NCI-H2171 treated with DMSO at 0.1 percent for 48 hours (cell line): ENCODE measurements at places on chromosomes 11 and 22.

- no peak for DNase-seq
Measured at GRCh38 chr11:67486481-67487195, 3.8 kb downstream of the AIP start.

GRCh38 chr11:132590554-132590953 is 941.7 kb downstream of the OPCML start:
- no peak for DNase-seq

DNA sequence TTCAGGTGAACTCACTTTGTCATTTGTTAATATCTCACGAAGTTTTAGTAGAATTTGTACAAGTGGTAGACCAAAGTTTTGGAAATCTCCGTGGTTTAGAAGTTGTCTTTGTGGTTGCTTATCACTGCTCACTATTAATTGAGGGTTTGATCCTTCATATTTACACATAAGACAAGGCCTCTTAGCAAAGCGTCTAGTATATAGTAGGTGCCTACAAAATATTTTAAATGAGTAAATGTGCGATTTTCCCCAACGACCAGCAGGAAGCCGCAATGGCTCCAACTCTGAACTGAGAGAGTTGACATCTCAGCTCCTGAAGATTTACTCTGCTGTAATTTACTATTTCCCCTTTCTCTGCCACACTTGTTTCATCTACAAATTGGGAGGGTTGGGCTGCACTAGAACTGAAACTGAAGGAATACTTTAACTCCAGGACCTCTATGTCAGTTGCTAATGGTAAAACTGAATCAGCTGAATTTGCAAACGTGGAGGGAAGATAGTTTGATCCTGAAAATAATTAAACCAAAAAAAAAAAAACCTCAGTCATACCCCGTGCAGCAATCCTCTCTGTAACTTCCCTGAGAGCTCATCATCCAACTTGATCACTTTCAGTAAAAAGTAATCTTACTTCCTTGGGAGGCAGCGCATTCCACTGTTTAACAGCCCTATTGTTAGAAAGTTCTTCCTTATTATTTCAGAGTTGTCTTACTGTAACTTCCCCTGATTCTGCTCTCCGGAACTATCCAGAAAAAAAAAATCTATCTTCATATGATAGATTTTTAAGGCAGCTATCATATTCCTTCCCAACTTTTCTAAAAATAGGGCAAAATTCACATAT is 1.3 kb upstream of the SBF2 start:
- no peak for DNase-seq

GRCh38 chr11:45187375-45187774 is 40.9 kb downstream of the PRDM11 start:
- DNase-seq = no peak

- DNase-seq = no peak
Measured at GRCh38 chr11:5277807-5278382, 8.2 kb upstream of the HBE1 start.

DNA sequence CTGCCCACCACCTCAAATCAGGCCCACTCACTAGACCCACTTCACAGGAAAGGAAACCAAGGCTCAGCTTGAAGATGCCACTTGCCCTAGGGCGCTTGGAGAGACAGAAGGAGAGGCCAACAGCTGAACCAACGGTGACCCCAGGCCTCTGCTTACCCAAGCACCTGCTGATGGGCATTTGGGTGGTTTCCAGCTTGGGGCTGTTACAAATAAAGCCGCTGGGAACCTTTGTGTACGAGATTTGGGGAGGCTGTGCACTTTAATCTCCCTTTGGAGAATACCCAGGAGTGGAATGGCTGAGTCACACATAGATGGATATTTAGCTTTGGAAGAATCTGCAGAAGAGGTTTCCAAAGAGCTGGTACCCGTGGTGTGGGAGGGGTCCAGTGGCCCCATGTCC is 50.9 kb upstream of the LINC01488 start:
- DNase-seq = no peak

- DNase-seq = no peak
Measured at GRCh38 chr11:6911948-6912347, 8.9 kb upstream of the OR2D3 start.

GRCh38 chr11:33624083-33624482 is 76.5 kb downstream of the C11orf91 start:
- peak; percentile 39 for DNase-seq

- DNase-seq = no peak
Measured at GRCh38 chr22:46002757-46003270, 25.9 kb upstream of the WNT7B start.

DNA sequence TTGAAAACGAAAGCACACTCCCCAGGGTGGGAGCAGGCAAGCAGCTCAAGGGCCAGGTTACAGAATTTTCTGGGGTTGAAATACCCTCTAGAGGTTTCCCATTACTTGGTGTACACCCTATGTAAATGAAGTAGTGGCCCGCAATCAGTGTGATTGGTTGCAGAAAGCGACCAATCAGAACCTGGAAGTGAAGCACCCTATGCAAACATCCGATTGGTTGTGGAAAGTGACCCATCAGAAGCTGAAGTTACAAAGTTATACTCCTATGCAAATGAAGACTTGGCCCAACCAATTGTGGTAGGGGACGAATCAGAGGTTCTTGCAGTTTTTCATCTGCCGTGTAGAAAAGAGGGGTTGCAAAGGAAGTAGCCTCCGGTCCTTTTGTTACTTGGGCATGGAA is 19.2 kb downstream of the PRR5 start:
- DNase-seq = no peak

- no peak for DNase-seq
Measured at GRCh38 chr11:113521737-113522517, 46.7 kb upstream of the DRD2 start.

- DNase-seq = no peak
Measured at GRCh38 chr22:24271386-24271854, 789 bp downstream of the SPECC1L start.

GRCh38 chr11:20397281-20397680 is 9.8 kb downstream of the PRMT3 start:
- DNase-seq = peak; percentile 37

GRCh38 chr11:12813371-12814225 is 139.4 kb downstream of the TEAD1 start:
- DNase-seq = no peak

GRCh38 chr11:33040033-33040861 is 875 bp downstream of the TCP11L1 start:
- DNase-seq = peak; percentile 74

DNA sequence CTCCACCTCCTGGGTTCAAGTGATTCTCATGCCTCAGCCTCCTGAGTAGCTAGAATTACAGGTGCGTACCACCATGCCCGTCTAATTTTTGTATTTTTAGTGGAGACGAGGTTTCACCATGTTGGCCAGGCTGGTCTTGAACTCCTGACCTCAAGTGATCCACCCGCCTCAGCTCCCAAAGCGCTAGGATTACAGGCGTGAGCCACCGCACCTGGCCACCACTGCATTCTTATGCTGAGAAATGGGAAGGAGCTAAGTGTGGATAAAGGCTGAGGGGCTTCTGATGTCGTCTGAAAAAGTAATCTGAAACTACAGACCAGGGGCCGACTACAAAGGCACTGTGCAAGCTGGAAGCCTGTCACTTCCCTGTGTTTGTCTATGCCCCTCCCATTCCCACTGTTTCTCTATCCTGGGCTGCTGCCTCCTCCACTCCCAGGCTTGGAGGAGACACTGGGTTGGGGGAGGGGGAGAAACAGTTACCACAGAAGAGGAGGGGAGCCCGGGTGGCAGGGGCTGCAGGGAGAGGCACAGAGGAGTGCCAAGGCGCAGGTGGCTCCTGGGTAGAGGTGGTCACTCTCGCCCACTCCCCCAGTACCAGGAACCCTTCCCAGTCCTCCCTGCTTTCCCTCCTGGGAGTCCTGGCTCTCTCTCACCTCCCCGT is 2.9 kb upstream of the MTA2 start:
- DNase-seq = no peak

GRCh38 chr22:30158744-30159500 is 78.7 kb downstream of the HORMAD2 start:
- DNase-seq = no peak

GRCh38 chr11:120040151-120040840 is 97.6 kb downstream of the TRIM29 start:
- DNase-seq = peak; percentile 16

GRCh38 chr11:19866521-19866920 is 153.9 kb downstream of the NAV2 start:
- DNase-seq = no peak

DNA sequence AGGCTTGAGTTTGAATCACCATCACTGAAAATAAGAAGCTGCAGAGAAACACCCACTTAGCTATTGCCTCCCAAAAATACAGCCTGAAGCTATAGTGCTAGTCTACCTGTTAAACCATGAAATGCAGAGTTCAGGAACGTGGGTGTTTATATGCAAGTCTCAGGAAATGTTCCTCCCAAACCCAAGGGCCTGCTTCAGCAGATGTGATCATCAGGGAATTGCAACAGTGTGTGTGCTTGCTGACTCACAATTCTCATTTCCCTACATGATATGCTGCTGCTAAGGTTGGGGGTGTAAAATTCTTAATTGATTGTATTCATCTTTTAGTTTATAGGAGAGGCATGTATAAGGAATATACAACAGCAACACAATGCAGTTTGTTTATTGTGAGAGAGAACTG is 49.6 kb downstream of the NUP98 start:
- no peak for DNase-seq

DNA sequence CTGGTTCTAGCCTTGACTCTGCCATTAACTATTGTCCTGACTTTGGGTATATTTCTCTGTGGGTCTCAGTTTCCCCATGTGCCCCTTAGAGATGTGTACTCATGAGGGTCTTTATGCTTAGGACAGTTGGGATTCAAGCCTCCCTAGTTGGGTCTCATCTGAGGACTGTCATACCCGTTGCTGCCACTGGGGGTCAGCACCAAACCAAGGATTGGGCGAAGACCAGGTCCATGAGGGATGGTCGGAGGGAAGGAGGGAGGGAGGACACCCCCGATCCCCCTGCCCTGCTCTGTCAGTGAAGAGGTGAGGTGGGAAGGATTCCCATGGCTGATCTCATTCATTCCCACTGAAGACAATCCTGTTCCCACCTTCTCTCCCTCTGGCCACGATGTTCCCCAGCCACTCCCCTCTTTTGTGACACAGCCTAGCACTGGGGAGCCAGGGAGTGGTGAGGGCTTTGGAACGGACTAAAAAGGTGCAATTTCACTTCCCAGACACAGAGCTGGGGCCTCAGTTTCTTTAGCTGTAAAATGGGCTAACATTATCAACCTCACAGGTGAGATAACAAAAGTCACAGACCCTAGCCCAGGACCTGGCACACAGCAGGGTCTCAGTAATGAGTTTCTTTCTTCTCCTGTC is 12.4 kb upstream of the KLHL35 start:
- no peak for DNase-seq

DNA sequence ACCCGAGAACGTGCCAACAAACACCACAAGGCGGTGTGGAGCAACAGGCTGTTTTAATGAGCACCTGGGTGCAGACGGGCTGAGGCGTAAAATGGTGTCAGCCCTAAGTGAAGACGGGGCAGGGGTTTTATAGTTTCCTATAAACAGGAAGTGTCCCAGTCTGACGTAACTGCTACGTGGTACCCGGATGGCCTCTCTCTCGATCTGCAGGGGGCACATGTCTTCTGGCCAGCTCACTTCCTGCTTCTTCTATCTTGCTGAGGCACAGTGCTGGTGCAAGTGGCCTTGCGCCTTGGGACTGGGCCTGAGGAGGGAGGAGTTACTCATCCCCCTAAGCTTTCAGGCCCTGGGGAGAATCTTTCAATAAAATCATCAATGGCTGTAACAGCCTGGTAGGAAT is 20.9 kb downstream of the OOSP3 start:
- no peak for DNase-seq

GRCh38 chr11:11476971-11477645 is 124.1 kb upstream of the CSNK2A3 start:
- peak; percentile 88 for DNase-seq

DNA sequence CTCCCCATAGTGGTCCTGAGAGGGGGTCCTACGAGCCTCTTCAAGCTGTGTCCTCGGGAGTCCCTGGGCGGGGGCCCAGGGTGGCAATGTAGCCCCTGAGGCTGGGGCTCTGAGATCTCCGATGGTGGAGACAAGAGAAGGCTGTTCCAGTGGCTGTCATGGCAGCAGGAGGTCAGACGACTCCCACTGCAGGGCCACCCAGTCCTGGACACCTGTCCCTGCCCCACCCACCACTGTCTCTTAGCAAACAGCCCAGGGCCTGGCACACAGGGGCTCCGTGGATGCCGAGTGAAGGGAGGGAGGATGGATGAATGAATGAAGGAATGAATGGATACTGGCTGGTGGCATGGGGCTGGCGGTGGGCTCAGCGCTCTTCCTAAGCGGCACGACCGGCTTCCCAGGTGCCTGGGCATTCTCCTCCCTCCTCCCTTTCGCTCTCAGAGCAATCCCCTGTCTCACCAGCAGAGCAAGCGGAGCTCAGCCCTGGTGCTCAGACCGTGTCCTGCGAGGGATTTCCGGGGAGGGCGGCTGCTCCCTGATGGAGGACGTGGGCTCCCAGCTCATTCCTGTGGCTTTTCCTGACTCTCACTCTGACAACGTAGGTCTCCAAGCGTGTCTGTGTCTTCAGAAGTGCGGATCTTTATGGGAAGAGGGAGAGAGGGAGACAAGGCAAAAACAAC is 1272.6 kb downstream of the BRD1 start:
- no peak for DNase-seq

DNA sequence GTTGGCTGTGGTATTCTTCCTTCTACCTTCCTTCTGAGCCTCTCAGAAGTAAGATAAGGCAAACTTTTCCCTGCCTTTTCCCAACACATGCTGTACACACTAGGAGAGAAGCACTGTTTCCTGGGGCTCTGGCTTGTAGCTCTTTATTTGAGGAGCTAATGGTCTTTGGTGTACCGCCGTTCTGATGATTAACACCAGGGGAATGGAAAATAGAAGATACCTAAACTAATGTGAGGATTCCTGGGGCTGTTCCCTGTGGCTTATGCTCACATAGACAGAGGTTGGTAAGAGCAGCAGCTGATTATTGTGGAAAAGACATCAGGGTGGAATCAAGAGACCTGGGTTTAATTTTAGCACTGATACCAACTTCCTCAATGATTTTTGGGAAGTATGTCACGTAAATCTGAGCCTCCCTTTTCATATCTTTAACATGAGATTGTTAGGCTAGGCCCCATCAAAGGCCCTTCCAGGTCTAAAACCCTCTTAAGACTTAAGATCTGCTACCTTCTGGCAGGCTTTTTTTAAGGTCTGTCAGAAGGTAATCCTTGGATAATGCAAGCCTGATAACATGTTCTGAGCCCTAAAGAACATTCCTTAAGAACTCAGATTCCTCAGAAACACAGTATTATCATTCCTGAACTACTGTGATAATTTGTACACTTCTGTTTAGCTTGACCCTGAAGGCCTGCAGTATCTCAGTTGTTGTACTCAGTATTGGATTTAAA is 24.8 kb upstream of the RCE1 start:
- DNase-seq = no peak

- no peak for DNase-seq
Measured at GRCh38 chr11:111549869-111550203, 9.3 kb downstream of the LAYN start.
